ENCODE measurements at places on chromosomes 12 and 14.

- DNase-seq = no peak
Observed at GRCh38 chr14:72554994-72555608, 338.8 kb downstream of the DPF3 start.

DNA sequence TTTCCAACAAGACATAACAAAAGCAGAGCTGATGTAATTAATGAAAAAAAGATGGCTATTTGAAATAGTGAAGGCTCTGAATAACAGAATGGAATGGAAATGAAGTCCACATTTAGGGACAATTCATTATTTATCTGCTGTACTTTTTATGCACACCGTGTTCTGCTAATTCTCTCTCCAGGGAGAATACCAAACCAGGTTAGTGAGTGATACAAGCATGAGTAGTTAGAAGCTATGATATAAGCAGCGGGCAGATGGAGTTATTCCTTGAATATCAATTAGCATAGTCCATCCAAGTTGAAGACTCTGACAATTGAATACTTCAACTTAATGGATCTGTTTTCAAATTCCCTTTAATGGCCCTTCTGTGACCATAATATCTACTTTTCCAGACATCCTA, 162.1 kb upstream of the TMTC2 start:
- DNase-seq = no peak

- DNase-seq = no peak
Observed at GRCh38 chr12:20264608-20265114, 103.7 kb upstream of the PDE3A start.

DNA sequence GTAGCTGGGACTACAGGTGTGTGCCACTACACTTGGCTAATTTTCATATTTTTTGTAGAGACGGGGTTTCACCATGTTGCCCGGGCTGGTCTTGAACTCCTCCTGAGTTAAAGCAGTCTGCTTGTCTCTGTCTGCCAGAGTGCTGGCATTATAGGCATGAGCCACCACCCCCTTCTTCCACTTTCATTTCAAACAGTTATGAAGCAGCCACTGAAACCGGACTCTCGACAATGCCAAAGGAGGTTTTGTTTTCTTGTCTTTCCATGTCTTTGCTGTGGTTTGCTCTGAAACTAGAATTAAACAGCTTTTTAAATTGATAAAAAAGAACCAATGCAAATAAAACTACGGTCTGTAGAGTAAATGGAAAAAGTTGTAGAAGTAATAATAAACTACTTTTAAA, 30.4 kb downstream of the RAP1B start:
- no peak for DNase-seq

DNA sequence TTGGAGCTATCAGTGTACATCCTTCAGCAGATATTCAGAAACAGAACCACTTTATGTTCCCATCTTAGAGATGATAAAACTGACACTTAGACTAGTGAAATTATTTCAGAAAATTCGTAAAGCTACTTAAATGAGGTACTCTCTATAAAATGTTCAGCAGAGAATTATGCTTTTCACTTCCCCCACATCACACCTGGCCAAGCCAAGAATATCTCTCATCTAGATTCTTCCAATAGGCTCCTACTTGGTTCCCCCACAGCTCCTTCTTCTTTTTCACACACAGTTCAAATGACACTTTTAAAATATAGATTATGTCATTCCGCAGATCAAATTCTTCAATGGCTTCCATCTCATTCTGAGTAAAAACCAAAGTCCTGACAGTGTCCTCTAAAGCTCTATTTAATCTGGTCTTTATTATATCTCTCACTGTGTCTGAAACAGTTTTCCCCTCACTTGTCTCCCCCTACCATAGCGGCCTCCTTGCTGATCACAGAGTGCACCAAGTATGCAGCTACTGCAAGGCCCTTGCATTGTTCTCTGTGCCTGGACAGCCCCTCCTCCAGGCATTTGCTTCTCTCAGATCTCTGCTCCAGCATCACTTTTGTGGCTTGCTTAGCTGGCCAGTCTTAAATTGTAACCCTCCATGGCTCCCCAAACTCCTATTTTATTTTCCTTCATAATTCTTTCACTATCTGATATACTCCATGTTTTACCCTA, 736.8 kb upstream of the USP15 start:
- DNase-seq = no peak

All from NCI-H2029 (cell line).